ENCODE measurements at places on chromosomes 1 and 21.

- no peak for DNase-seq
Observed at GRCh38 chr1:113940365-113941244, 11.5 kb downstream of the HIPK1 start.

- DNase-seq, result no peak
Observed at GRCh38 chr1:40003156-40004093, 37.1 kb upstream of the CAP1 start.

DNA sequence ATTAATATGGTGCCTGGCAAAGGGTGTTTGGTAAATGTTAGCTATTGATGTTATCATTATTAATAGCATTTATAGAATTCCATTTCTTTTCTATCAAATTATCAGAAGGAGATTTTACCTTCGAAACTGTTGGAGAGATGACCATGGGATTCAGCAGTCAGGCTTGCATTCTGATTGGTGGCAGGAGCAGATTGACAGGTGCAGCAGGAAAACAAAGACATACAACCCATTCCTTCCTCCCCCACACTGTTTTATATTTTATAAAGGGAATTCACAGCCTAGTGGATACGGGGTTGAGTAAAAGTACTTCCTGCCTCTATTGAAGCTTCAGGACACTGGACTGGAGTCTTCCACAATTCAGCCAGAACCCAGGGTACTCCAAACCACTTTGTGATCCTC is 55.1 kb upstream of the SYT14 start:
- DNase-seq, result no peak

DNA sequence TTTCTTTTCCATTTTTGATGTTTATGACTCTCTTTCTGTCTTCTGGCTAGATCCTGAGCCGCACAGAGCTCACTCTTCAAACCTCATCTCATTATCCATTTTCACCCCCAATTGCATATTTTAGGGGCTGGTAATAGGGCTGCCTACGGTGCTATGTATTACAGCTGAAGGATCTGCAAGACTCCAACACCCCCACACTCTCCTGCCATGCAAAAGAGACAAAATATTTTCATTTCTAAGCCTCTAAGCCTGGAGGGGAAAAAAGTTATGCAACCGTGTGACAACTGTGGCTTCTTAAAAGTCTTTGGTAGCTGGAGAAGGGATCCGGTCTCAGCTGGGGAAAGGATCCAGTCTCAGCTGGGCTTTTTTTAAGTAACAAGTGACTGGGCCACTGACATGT is 311.6 kb downstream of the NPHP4 start:
- DNase-seq, result no peak

DNA sequence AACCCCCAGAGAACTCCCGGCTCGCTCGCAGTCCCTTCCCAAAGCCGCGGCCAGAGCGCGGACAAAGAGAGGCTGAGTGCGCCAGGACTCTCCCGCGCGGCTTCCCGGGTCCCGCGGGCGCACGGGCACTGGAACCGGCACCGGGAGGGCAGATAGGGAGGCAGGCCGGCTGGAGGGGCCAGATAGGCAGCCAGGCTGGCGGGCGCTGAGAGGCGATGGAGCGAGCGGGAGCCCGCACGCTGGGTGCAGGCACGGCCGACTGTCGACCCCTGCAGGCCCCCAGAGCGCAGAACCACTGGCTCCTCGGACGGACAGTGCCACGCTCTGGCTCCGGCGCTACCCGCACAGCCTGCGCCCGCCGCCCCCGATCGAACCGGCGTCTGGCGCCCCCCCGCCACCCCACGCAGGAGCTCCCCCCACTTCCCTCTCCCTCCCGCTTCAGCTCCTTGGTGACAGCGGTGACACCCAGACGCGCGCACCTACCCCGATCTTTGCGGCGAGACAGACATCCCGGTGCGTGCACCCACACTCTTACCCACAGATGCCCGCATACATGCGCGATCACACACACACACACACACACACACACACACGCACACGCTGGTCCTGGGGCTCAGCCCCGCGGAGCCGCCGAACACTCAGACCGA is 534 bp downstream of the SLC6A9 start:
- DNase-seq, result peak; percentile 76

- DNase-seq, result peak; percentile 97
Observed at GRCh38 chr1:18575620-18576019, 55.0 kb upstream of the PAX7 start.

- DNase-seq, result no peak
Observed at GRCh38 chr1:173255214-173255813, 48.2 kb upstream of the TNFSF4 start.

GRCh38 chr1:212587016-212587887 is 21.3 kb upstream of the ATF3 start:
- no peak for DNase-seq

GRCh38 chr1:77347646-77348045 is 65.8 kb downstream of the AK5 start:
- peak; percentile 21 for DNase-seq

- no peak for DNase-seq
Observed at GRCh38 chr1:232111611-232112010, 485.0 kb downstream of the DISC1 start.

DNA sequence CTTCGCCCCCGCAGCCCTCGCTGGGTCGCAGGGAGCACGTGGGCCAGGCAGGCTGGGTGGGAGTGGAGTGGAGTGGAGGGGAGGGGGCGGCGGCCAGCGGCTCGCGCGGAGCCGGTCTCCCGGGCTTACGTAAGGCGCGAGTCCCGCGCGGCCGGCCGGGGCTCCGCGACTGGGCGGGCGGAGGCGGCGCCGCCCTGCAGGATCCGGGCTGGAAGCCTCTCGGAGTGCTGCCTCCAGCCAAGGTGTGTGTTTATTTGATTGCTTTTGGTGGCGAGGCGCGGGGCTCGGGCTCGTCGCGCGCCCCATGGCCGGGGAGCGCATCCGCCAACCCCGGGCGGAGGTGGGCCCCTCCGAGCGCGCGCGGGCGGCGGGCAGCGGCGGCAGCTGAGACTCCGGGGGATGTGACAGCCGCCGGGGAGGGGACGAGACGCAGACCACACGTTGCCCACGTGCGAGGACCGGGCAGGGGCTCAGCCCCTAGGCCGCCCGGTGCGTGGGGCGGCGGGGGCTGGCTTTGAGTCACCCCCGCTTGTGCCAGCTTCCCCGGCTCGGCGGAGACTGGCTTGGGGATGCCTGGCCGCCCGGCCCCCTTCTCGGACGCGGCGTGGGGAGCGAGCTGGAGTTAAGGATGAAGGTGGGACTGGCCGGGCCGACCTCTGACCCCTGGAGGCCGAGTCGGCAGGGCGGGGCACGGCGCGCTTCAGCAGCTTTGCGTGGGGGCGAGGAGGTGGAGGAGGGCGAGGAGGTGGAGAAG is 402 bp upstream of the AK4 start:
- DNase-seq, result peak; percentile 42

Data from ELF-1 (cell line).